HCT116 (cell line): ENCODE measurements at places on chromosomes 7 and 10. TPM values are rescaled to one million over a fixed set of nuclear protein-coding genes. Genes with fewer than 3 reads are reported as not detected.

C10orf53 gene
- not detected for total RNA-seq

LRIT1 gene
- total RNA-seq = not detected

- no peak for DNase-seq
These were observed 466.4 kb upstream of the ZMIZ1 start for GRCh38 chr10:78602201-78602932.

DNA sequence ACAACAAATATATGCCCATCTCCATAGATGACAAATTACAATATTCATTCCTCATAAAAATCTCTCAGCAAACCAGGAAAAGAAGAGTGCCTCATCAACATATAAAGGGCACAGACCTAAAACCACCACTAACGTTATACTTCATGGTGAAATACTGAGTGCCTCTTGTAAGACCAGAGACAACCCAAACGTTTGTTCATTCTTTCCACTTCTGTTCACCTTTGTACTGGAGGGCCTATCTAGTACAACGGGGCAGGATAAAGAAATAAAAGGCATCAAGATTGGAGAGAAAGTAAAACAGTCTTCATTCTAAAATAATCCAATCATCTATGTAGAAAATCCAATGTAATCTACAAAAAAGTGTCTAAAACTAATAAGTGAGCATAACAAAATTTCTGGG, 79.1 kb downstream of the LARP4B start:
- no peak for DNase-seq

GRCh38 chr7:121519548-121520521, 123.7 kb upstream of the FAM3C start:
- DNase-seq = no peak
